ENCODE measurements at places on chromosomes 2 and 18.

DNA sequence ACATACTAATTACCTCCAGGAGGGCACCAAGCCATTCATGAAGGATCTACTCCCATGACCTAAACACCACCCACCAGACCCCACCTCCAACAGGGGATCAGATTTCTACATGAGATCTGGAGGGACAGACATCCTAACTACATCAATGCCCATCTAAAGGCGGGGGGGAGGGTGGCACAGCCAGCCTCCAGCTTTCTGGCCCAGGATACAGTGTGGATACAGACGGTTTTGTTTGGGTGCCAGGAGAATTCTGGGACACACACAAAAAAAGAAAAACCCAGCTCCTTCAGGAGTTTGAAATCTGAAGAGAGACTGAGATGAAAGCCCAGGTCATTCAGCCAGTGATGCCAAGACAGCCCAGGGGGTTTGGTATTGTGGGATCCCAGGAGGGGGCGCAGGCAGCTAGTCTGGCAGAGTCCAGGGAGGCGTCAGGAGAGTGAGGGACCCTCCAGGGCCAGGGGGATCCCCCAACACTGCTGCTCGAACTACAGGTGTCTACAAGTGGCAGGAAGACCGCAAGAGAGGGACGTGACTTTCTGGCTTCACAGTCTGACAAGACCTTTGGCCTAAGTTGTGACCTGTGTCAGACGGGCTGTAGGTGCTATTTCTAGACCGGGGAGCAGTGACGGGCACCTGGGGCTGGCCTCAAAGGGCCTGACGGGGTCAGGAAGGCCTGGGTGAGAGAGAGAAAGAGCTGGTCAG, 62.1 kb downstream of the NDUFA10 start:
- DNase-seq, result no peak

DNA sequence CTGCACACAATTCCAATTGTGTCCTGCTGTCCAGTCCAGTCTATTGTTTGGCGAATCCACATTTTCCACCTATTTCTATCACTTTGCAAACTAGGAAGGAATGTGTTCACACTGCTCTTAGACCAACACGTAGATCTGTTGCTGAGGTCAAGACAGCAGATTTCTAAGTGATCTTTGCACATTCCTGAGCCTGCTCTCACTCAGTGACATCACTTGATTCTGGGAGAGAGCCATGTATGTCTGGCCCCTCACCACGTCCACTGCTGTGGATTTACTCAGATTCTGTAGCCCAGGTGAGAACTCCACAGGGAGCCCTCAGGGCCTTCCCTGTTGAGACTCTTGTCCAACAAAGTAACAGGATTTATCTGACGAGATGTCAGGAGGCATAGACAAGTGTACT, 317.2 kb downstream of the TSN start:
- no peak for DNase-seq

DNA sequence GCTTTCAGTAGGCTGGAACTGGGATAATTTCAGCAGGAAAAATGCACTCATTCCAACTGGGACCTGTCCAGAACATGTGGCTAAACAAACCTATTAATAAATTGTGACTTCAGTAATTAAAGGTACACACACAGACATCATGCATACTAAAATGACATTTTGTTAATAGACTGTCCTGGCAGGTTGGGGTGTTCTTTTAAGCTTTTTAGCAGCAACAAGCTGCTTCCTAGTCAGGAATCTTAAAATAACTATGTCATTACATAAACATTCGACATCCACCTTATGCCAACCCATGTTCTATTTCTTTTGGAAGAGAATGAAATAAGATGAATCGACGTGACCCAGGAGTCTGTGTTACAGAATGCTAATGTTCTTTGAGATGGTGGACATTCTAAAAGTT, 435.7 kb downstream of the TXNL1 start:
- DNase-seq, result no peak

- no peak for DNase-seq
Measured at GRCh38 chr2:9982248-9982647, 30.8 kb downstream of the GRHL1 start.

DNA sequence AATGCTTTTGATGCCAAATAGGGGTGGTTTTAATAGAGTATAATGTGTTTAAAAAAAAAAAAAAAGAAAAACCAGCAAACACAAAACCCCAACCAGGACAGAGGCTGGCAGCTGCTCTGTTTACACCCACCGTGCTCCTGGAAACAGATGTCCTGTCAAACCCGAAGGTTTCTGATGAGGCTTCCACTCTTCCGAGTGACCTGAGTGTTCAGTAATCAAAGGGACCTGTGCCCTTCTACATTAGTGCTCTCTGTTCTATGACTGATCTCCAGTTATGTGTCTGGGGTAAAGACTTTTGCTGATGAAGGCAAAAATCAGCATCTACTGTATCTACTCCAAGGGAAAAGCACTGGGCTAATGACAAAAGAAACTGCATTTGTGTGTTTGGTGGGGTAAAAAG, 3.5 kb upstream of the KLHL29 start:
- DNase-seq, result no peak

All from stimulated activated CD8-positive, alpha-beta memory T cell treated with anti-CD3 and anti-CD28 coated beads, Interleukin-7, amount 100 ng/mL, for 1 hour (primary cell).